Esophagus squamous epithelium (tissue), 5 donors: ENCODE measurements at places on chromosomes 4 and X.

DNA sequence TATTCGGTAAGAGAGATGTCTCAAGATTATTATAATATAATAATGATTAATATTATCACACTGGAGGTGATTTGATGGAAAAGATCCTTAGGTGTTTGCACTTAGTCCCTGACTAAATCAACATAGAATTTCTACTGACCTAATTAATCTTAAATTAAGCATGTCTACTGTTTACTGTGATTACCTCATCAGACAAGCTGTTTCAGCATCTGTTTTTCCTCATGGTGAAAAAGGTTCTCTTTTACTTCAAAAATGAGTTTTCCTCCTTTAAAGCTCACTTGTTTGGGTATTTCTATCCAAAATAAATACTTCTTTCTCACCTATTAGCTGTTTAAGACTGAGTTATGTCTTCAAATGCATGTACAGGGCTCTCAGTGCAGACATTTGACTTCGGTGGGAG, 407.8 kb downstream of the NKX6-1 start:
- no peaks in the 10 kb centered on the region for H3K36me3 ChIP-seq
- no peak overlapping the region for H3K27ac ChIP-seq
- H3K4me3 ChIP-seq = no peak overlapping the region
- H3K27me3 ChIP-seq = no peaks in the 10 kb centered on the region

- H3K4me3 ChIP-seq = no peak overlapping the region
- no peaks in the 10 kb centered on the region for H3K4me1 ChIP-seq
- no peak overlapping the region for H3K27ac ChIP-seq
- H3K27me3 ChIP-seq = no peaks in the 10 kb centered on the region
- no peak for DNase-seq
- no peaks in the 10 kb centered on the region for H3K36me3 ChIP-seq
Observed at GRCh38 chr4:183812567-183812966, 92.5 kb upstream of the STOX2 start.

- no peak for DNase-seq
- no peaks in the 10 kb centered on the region for H3K27me3 ChIP-seq
- peaks cover 51% of the 10 kb centered on the region for H3K4me1 ChIP-seq
Observed at GRCh38 chr4:1907848-1908525, 36.8 kb downstream of the NSD2 start.

DNA sequence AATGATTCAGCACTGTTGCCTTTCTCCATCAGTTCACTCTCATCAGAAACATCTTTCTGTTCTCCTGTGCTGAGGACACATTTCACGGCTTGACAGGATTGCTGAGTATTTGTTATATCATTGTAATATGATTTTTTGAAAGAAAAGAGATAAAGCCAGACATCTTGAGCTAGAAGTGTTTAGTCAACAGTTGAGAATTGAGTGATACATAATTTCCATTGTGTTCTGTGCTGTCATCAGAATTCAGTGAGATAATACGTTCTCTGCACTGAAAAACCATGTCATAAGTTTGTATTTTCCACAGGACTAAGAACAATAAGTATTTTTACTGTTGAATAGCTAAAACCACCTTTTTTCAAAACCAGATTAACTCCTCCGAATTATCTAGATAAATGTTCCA, 50.2 kb upstream of the GPRIN3 start:
- no peaks in the 10 kb centered on the region for H3K4me1 ChIP-seq

GRCh38 chr4:182418054-182418734, 175.0 kb downstream of the TENM3 start:
- H3K4me1 ChIP-seq = no peaks in the 10 kb centered on the region
- H3K4me3 ChIP-seq = no peak overlapping the region
- DNase-seq = no peak
- no peaks in the 10 kb centered on the region for H3K27me3 ChIP-seq

GRCh38 chr4:80008971-80009370, 64.1 kb downstream of the ANTXR2 start:
- no peak for DNase-seq
- H3K36me3 ChIP-seq = no peaks in the 10 kb centered on the region
- H3K27ac ChIP-seq = no peak overlapping the region
- no peaks in the 10 kb centered on the region for H3K27me3 ChIP-seq
- no peak overlapping the region for H3K4me3 ChIP-seq
- H3K4me1 ChIP-seq = no peaks in the 10 kb centered on the region

GRCh38 chr4:71974681-71975080, 57.1 kb upstream of the NPFFR2 start:
- no peaks in the 10 kb centered on the region for H3K27me3 ChIP-seq
- no peaks in the 10 kb centered on the region for H3K36me3 ChIP-seq
- no peak overlapping the region for H3K4me3 ChIP-seq
- no peak for DNase-seq
- no peaks in the 10 kb centered on the region for H3K4me1 ChIP-seq
